ENCODE measurements at places on chromosomes 12 and 14. TPM values are rescaled to one million over a fixed set of nuclear protein-coding genes. Genes with fewer than 3 reads are reported as not detected.
A peak's percentile ranks its signal among the peaks of the same experiment; 100 is the strongest.

- no peak for DNase-seq
Observed at GRCh38 chr14:105935384-105935783, 409.0 kb downstream of the TMEM121 start.

LRP1-AS gene
- not detected for total RNA-seq

- DNase-seq: no peak
Observed at GRCh38 chr12:4943938-4944284, 34.2 kb downstream of the KCNA1 start.

KRT82 gene
- total RNA-seq: not detected

SLC7A7 gene
- total RNA-seq: 3.9 TPM

DNA sequence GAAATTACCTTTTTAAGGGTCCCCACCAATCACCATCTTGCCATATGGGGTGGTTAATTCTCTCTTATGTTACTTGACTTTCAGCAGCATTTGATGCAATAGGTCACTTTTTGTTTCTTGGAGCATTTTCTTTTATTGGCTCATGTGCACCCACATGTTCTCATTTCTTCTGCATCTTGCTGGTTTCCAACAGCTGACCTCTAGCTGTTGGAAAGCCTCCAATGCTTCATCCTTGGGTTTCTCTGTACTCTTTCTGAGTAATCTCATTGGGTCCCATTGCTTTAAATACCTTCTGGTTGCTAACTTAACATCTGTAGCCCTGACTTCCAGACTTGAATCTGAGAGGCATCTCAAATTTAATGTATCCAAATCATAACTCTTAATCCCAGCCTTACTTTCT, 116.8 kb downstream of the CRADD start:
- DNase-seq: peak; percentile 74

KCNJ8 gene
- total RNA-seq: 19.4 TPM

STAT6 gene
- total RNA-seq: 81.6 TPM

POTEM gene
- not detected for total RNA-seq

GRCh38 chr12:105229371-105229770, 6.6 kb downstream of the APPL2 start:
- DNase-seq: peak; percentile 66

NGDN gene
- total RNA-seq: 41.9 TPM

DNA sequence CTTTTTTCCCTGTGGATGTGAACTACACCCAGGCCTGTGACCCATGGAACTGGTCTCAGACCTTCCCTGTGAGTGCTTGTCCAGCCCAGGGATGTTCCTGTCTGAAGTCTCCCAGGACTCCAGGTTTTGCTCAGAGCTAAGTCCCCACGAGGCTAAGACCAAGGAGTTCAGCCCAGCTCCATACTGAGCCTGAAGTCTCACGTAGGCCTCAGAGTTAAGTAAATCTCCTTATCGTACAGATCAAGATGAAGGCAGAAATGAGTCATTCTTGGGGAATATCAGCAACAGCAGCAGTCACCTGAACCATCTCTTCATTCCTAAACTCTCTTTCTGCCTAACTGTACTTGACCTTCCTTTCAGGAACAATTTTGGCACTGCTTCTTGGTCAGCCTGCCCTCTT, 139.8 kb downstream of the ANO6 start:
- peak; percentile 58 for DNase-seq

GRCh38 chr14:96040828-96041371, 1.7 kb downstream of the C14orf132 start:
- DNase-seq: peak; percentile 44

DNA sequence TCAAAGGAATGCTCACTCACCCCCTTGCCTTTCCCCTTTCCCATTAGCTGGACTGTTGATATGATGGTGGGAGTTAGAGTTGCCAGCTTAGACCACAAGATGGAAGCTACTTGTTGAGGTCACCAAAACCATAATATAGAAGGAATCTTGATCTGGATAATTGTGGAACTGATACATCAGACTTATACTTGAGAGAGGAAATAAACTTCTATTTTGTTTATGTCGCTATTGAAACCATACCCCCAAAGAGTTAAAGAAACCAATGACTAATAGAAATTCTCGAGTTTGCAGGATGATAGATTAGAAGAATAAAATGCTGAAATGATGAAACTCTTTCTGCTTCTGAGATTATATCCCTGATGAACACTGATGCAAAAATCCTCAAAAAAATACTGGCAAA, 37.9 kb downstream of the TDG start:
- DNase-seq: no peak

LRTM2 gene
- total RNA-seq: not detected

DNA sequence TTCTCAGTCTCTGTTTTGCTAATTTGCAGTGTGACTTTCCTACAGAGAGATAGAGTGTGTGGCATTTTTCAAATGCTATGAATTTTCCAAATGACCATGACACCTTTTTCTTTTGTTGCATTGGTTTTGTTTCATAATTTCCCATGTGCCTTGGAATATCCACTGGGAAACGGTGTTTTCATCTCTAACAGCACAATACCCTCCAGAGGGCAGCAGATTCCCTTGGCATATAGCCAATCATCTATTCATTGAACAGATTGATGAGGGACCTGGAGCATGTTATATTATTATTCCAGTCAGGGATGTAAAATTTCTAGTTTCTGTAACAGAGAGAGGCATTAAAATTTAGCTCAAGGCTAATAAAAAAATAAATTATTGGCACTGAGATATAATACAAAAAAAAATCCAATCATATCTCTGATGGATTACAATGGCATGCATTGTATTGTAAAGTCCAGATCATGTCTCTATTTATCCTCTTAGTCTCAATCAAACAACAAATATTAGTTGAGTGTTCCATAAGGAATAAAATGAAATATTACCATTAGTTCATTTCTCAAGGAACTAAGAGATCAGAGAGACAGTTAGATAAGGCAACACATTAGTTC, 29.6 kb upstream of the NTN4 start:
- peak; percentile 49 for DNase-seq

- peak; percentile 94 for DNase-seq
Observed at GRCh38 chr12:46402451-46402850, 29.9 kb upstream of the SLC38A2 start.

- peak; percentile 84 for DNase-seq
Observed at GRCh38 chr12:124764451-124764850, 99.2 kb downstream of the SCARB1 start.

DNA sequence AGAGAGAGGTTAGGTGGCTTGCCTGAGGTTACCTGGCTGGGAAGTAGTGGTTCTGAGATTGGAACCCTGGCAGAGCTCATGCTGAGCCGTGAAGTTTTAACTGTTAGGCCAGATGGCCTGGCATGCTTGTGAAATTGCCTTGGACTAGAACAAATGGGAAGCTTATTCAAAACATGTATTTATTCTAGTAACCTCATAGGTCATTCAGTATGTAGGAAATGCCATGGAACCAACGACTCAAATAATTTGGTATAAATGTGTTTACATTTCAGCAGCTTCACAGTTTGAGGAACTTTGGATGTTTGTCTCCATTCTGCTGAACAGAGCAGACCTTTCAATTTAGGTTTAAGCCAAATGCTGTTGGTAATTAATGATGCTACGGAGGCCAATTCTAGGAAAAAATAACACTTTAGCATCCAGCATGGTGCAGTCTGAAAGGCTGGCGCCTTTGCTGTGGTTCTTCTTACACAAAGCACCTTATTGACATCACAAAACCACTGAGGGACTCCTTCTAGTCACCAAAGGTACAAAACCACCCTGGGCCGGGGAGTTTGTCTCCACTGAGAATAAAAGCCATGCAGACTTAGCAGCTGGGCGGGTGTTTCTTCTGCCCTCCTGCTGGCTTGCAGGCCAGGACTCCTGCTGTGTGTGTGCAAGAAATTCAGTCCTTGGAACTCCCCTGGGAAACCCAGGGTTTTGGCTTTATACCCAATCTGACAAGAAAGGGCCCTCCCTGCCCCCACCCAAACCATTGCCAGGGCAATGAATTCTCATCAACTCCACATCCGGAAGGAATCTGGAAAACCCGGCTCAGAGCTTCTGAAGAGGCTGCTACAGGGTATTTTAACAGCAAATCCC, 64.2 kb downstream of the ELK3 start:
- peak; percentile 74 for DNase-seq

- DNase-seq: no peak
Observed at GRCh38 chr12:43586646-43587245, 34.7 kb upstream of the ADAMTS20 start.

GRCh38 chr14:56702515-56702914, 107.8 kb downstream of the OTX2 start:
- DNase-seq: no peak

GRIP1 gene
- total RNA-seq: 0.32 TPM

C14orf39 gene
- total RNA-seq: not detected

DNA sequence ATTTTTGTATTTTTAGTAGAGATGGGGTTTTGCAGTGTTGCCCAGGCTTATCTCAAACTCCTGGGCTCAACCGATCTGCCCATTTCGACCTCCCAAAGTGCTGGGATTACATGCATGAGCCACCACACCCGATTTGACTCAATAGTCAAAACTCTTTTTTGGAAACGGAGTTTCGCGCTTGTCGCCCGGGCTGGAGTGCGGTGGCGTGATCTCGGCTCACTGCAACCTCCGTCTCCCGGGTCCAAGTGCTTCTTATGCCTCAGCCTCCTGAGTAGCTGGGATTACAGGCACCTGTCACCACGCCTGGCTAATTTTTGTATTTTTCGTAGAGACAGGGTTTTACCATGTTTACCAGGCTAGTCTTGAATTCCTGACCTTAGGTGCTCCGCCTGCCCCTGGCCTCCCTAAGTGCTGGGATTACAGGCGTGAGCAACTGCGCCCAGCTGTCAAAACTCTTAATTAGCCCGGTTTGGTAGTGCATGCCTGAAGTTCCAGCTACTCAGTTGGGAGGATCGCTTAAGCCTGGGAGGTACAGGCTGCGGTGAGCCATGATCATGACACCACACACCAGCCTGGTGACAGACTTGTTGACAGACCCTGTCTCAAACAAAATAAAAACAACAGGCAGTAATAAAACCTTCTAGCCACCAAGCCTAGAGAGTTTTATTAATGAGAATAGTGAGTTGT, 12.4 kb downstream of the MED21 start:
- DNase-seq: peak; percentile 24
